ENCODE measurements at places on chromosomes 3 and 15.

DNA sequence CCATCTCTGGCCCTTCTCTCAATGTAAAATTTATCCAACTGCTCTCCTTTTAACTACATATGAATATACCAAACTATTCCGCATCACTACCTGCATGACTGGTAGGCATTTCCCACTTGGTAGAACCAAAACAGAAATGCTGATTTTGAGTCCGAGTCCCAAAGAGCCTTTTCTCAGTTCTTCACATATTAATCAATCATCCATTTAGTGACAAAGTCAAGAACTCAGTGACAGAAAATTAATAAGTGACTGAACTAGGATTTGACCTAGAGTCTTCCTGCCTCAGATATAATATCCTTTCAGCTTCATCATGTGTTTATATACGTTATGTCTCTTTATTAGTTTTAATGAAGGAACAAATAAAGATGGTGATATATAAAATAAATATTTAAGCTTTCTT lies 700.6 kb upstream of the GOLIM4 start:
- DNase-seq: no peak

DNA sequence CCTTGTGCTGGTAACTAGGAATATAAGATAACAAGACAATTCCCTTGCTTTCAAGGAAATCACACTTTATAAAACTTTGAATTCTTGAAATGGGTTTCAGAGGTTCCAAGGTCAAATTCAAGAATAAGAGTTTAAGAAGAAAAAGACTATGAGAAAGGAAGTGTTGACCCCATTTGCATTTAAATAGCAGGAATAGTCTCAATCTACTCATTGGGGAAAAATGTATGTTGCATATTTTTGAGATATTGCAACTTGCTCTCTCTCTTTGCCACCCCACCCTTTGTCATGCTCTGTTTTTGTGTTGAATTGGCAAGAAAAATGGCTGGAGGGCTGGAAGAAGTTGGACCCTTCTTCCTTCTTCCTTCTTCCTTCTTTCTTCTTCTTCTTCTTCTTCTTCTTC lies 699.2 kb downstream of the TUSC7 start:
- DNase-seq: peak; percentile 39

- no peak for DNase-seq
These were observed 259.6 kb downstream of the TUSC7 start for GRCh38 chr3:116969135-116969534.

- DNase-seq: peak; percentile 88
These were observed 30.6 kb downstream of the CMTM7 start for GRCh38 chr3:32421991-32422859.

GRCh38 chr15:65901336-65901735 lies 32.0 kb downstream of the RAB11A start:
- no peak for DNase-seq

- no peak for DNase-seq
These were observed 63.2 kb upstream of the LPP start for GRCh38 chr3:188090620-188091309.

GRCh38 chr15:26449291-26449690 lies 323.6 kb downstream of the GABRB3 start:
- DNase-seq: peak; percentile 85

DNA sequence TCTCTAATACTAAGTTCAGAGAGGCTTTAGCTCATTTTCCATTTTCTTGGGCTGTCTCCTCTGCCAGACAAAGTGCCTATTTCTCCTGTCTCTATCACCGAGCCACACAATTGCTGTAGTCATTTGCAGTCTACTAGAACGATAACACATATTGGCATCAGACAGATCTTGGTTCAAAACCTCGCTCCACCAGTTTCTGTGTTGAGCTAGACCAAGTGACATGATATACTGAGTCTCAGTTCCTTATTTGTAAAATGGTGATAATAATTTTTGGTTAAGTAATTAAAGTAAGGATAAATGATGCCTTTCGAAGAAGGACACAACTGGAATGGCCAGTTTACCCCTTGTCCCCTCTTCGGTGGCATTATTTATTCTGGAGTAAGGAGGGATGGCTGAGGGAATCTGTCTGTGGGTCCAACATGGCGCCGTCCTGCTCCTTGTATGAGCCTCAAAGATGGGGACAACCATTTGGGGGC lies 398 bp upstream of the RAB7A start:
- no peak for DNase-seq

DNA sequence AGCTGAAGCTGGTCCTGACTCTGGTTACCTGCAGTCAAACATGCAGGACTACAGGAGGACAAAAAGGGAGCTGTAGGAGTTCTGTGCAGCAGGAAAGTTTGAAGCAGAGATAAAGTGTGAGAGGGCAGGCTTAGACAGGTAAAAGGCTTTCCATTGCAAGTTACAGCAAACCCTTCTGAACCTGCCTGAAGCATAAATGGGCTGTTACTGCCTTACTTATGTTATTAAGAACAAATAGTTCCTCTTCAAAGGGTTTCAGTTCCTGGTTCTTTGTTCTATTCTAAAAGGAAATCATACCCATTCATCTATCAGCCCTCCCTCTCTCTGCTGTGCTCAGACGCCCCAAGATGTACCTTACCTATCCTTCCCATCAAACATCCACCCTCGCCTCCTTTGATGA lies 52.4 kb upstream of the CACNA2D3 start:
- DNase-seq: no peak

GRCh38 chr3:101836652-101837598 lies 12.4 kb upstream of the NFKBIZ start:
- peak; percentile 81 for DNase-seq

- DNase-seq: no peak
These were observed 19.8 kb downstream of the TNFAIP8L3 start for GRCh38 chr15:51074926-51075325.

GRCh38 chr15:81418444-81418843 lies 44.4 kb upstream of the TMC3 start:
- no peak for DNase-seq

DNA sequence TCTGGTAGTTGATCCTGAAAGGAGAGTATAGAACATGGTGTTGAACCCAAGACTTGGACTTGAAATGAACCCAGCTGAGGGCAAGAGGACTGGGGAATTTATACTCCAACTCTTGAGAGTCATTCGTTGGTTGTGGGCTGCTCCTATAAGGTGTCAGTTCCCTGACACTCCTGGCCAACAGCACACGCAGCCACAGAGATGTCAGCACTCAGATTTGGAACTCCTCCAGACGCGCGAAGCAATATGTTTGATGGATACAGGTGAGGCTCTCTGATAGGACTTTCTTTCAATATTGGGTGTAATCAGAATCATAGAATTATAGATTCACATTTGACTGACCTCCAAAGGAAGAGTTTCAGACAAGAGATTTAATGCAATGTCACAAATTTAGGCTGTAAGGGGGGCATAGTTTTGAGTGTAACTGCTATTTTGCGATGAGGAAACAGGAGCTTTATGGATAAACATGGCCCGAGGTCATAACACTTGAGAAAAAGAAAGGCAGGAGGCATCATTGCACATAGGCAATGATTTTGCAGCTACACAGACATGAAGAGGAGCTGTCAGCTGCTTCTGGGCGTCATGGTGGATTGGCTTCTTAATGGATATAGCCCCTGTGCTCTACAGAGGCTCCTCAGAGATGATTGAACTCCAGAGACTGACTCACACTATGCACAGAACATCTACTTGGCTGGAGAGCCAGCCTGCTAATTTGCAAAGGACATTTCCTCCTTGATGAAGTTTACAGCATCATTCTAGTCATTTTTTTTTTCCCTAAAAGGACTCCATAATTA lies 569.2 kb upstream of the RGMA start:
- no peak for DNase-seq

- no peak for DNase-seq
These were observed 161.3 kb downstream of the EPHB1 start for GRCh38 chr3:134956395-134956794.

GRCh38 chr3:72060447-72061034 lies 275.6 kb upstream of the PROK2 start:
- DNase-seq: no peak

- DNase-seq: no peak
These were observed 379.3 kb downstream of the MAGI1 start for GRCh38 chr3:65659396-65659795.

DNA sequence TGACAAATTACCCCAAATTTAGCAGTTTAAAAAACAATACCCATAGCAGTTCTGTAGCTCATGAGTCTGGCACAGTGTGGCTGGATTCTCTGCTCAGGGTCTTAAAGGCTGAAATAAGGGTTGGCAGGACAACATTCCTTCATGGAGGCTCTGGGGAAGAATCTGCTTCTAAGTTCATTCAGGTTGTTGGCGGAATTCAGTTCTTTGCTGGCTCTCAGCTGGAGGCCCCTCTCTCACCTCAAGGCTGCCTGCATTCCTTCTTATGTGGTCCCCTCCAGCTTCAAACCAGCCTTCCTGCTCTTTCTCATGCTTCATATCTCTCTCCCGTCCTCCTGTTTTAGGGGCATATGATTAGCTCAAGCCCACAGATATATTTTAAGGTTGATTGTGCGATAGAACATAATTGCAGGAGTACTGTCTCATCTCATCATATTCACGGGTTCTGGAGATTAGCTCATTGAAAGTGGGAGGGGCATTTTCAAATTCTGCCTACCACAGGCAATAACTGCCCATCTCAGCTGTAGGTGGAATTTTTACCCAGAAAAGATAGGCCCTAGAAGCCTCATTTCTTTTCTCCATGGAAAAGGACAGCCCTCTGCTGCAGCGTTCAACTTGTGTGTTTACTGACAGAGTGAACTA lies 5.6 kb upstream of the ZBTB47 start:
- no peak for DNase-seq

- no peak for DNase-seq
These were observed 15.4 kb downstream of the APH1B start for GRCh38 chr15:63292771-63293170.

DNA sequence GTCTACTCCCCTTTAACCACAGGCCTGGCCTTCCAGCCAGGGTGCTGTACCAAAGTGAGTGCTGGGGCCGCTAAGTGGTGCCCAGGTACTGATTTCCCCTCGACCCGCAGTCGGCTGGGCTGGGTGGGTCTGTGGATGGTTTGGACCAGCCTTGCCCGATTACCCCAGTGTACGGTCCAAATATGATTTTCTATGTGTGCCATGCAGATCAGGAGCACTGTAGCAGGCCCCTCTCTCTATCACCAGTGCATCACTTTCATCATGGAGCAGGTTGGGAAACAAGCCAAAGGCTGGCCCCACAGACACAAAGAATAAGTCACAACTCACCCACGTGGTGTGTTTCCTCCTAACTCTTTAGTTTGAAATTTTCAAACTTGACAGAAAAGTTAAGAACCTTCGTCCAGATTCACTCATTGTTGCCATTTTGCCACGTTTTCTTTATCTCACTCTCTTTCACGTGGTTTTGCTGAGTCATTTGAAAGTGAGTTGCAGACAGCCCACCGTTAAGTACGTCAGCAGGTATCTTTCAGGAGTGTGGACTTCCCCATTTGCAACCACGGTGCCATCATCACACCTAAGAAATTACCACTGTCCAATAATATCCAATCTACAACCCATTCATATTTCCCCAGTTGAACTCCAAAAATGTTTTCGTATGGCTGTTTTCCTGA lies 37.0 kb downstream of the ZNF710 start:
- peak; percentile 82 for DNase-seq

- peak; percentile 73 for DNase-seq
These were observed 299.6 kb upstream of the C2CD4B start for GRCh38 chr15:62464705-62465104.

- DNase-seq: no peak
These were observed 172.6 kb upstream of the LRRC3B start for GRCh38 chr3:26449996-26450395.

DNA sequence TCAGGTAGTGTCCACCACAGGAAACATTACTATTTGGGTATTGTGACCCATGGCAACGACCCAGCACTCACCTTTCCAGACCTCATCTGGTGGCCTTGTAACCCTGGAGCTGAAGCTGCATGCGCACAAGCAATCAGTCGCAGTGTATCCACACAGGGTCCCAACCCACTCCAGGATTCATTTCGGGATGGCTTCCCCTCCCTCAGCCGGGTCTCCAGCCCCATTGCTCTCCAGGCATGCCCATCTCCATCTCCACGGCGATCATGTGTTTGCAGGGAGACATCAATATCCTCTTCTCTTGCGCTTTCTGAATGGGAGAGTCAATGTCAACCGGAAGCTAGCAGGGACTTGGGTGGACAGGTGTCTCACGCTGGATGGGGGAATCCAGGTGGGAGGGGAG lies 35.2 kb downstream of the GOLGA6L2 start:
- no peak for DNase-seq

DNA sequence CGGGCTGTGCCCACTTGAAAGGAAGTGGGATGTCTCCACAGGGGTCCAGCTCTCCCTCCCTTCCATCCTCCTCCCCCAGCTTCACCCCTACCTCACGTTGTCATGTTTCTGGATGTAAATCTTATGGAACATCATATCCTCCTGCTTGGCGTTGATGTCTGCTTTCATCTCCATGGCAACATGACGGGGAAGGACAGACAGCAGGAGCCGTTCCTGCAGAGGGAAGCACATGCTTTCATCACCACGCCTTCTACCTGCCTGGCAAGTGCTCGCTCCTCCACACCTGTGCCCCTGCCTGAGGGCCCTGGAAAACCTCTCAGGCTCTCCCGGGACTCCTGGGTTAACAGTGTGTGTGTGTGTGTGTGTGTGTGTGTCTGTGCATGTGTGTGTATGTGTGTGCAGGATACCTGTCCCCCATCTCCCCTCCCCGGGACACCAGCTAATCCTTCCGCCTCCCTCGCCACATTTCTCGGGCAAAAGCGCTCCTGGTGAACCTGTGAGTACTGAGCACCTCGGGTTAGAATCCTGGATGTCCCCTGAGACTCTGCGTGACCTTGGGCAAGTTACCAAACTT lies 101.1 kb downstream of the ADCY5 start:
- DNase-seq: no peak

DNA sequence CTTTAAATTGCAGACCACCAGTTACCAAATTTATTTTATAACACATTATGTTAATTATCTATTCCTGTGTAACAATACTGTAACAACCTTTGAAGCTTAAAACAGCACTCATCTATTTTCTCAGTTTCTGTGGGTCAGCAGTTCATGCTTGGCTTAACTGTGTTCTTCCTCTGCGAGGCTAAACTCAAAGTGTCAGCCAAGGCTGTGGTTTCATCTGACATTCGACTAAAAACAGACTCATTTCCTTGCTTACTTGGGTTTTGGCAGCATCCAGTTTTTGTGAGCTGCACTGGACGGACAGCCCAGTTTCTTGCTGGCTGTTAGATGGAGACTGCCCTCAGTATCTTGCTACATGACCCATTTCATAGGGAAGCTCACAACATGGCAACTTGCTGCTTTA lies 247.3 kb upstream of the KCNH8 start:
- DNase-seq: no peak

GRCh38 chr15:61892140-61892539 lies 168.1 kb downstream of the VPS13C start:
- DNase-seq: no peak

DNA sequence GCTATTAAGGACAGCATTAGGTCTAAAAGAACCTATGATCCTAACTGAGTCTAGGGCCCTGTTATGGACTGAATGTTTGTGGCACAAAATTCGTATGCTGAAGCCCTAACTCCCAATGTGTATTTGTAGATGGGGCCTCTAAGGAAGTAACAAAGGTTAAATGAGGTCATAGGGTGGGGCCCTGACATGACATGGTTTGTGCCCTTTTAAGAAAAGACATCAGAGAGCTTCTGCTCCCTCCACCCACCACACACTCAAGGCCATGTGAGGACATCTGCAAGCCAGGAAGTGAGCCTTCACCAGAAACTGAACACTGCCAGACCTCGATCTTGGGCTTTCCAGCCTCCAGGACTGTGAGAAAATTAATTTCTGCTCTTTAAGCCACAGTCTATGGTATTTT lies 49.2 kb downstream of the PHC3 start:
- DNase-seq: peak; percentile 42

GRCh38 chr3:52026041-52026440 lies 30.3 kb downstream of the DUSP7 start:
- DNase-seq: no peak

Measured in fibroblast of lung (primary cell).